Liver (tissue), 10 donors: ENCODE measurements at places on chromosomes 7 and 10.

DNA sequence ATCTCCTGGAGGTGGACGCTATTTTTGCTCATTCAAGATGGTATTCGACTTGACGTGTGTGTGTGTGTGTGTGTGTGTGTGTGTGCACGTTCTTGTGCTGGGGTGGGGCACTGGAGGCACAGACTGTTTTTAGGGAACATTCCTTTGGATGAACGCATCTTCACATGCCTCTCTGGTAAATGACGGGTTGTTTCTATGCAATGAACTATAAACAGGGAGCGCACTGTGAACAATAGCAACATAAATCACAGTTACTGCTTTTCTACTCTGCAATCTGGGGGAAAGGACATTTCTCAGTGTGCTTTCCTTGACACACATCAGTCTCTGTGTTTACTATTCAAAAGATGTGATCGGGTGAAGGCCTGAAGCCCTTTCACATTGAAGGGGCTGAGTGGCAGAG lies 120.1 kb upstream of the PITRM1 start:
- DNase-seq: no peak

DNA sequence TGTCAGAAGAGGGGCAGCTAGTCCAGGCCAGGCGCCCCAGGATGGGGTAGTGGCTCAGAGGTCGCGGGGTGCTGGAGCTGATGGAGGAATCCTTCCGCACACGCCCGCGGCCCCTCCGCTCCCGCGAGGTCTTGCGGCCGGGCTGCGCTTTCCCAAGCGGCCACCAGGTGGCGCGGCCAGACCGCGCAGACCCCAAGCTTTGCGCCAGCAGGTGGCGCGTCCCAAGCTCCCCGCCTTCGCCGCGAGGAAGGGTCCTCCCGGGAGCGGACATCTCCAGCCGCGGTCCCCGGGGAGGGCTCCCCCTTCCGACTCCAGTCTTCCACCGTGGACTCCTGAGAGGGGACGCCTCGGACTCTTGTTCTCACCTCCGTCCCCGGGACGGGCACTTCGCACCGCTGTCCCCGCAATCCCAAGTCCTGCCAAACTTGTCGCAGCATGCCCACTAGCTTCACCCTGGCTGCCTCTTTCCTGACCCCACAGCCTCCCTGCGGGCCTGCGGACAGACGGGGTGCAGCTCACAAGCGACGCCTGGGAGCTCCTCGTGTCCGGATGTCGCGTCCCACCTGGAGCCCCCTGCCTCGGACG lies 19.4 kb downstream of the KCNK18 start:
- peak; percentile 80 for DNase-seq

DNA sequence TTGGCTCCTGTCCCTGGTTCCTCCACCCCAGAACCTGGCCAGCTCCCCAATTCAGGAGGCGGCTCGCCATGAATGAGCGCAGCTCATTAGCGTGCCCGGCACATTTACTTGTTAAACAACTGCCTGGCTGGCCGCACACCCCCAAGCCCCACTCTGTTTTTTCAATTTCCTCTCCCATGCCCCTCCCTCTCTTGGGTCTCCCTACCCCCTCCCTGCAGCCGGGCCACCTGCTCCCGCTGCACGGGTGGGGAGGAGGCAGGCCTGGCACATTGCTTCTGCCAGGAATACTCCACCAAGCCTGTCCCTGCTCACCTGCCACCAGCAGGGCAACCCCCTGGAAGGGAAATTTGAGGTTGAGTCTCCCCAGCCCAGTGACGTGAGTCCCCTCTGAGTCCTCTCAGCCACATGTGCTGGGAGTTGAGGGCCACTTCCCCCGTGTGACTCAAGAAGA lies 2.5 kb upstream of the SLIT1 start:
- DNase-seq: no peak

DNA sequence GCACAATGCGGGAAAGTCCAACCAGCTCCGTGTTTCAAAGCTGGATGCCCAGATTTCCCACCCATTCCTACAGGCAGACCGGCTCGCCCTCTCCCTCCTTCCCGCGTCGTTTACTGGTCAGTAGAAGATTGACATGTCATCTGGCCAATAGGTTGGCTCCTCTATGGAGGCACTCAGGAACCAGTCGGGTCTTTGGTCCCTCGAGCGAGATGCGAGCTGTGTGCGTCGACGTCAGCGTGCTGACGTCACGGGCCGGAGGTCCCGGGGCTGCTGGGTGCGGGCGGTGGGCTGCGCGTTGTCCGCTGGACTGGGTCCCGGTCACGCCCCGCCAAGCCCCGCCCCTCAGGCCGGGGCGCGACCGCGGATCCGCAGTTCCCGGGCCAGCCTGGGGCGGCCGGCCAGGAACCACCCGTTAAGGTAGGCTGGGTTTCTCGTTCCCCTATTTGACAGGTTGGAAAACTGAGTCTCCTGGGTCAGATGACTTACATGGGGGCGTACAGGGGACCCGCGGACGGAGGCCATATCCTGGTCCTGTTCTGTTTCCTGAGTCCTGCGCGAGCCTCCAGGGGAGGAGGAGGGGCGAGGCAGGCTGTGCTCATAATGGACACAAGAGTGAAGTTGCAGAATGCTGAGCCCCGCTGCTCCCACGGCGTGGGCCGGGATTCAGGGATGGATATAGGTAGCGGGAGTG lies at the start of gene STARD3NL:
Gene STARD3NL, plus strand, starts transcription at position 242 of the 691 bp plus-strand sequence. CDS start 29,260 bp downstream, outside the sequence.
- peak; percentile 91 for DNase-seq

GRCh38 chr7:10034843-10035556 lies 938.7 kb upstream of the PHF14 start:
- no peak for DNase-seq

- no peak for DNase-seq
Measured at GRCh38 chr10:26628395-26628794, 69.1 kb upstream of the PDSS1 start.

- no peak for DNase-seq
Measured at GRCh38 chr7:151657173-151657572, 137.5 kb upstream of the RHEB start.

DNA sequence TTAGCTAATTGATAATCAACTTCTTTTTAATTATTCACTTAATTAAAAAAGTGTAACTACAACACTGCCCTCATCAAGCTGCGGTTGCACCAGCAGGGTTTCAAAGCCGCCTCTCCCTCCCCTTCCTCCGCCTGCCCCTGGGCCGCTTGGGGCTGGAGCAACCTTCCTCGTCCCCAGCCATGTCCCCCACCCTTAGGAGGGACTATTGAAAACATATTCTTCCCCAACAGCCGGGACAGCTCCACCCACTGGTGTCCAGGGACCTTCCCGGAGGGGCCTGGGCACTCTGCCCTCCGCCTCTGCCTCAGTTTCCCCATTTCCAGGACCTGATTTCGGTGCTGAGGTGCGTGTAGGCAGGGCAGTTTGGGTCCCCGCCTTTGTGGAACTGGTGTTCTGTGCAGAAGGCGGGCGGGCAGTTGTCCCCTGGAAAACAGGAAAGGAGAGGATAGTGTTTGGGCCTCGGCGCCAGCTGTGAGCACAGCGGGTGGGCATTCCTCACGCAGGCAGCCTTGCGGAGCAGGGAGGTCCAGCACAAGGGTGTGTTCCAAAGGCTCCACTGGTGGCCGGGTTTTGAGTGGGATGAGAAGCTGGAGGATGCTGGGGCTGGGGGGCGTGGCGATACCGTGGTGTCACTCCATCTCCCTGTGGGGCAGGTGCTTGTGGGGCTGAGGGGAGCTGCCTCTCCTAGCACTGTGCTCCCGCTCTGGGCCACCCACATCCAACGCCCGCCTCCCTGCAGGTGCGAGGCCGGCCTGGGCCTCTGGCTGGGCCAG lies 15.7 kb downstream of the UNCX start:
- DNase-seq: no peak

DNA sequence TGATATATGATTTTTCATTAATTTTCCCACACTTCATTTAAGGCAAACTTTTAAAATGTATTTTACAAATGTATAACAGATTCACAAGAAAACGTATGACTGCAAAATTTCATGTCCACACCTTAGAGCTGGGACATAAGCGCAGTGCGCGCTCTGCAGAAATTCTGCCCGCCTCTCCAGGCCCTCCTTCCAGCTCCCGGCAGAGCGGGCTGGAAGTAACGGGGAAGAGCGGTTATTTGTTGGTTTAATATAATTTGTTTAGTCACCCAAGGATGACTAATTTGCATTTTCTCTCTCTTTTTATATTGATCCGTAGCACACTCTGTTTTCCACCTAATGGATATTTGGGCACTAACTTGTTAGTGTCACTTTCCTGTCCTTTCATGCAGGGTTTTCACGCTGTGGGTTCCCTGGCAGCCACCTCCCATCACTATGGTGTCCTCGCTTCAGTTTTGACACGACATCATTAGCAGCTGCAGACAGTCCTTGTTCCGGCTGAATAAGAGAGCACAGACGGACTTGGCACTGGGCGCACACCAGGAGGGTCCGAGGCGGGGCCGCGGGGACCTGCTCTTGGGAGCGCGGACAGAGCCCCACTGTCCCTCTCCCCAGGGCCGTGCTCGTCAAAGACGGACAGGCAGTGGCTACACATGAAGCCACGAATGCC lies 129.2 kb upstream of the SEC61G start:
- DNase-seq: no peak

GRCh38 chr7:50554431-50555322 lies 10.5 kb downstream of the DDC start:
- DNase-seq: no peak

DNA sequence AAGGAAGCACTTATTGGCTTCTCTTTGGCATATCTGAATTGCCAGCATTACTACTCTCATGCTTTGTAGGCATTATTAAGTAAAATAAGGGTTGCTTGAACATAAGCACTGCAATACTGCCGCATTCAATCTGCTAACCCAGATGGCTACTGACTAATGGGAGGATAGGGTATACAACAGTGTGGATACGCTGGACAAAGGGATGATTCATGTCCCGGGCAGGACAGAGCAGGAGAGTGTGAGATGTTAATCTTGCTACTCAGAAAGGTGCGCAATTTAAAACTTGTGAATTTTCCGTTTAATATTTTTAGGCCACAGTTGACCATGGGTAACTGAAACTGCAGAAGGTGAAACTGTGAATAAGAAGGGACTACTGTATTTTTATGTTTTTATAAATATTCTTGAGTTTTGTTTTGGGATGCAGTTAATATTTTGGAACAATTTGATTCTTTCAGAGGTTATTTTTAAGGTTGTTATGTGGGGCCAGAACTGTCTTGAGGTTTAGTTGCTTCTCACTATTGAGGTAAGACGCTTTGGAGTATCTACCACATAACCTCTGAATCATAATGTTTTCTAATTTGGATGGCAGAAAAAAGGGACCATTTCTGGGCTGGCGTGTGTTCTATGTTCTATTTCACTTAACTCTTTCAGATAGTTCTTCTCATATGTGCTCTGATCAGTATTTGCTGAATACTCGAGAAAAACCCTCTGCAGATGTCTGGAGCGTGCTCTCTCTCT lies 75.7 kb upstream of the SYPL1 start:
- no peak for DNase-seq

- DNase-seq: no peak
Measured at GRCh38 chr10:18261063-18261610, 120.9 kb downstream of the CACNB2 start.

DNA sequence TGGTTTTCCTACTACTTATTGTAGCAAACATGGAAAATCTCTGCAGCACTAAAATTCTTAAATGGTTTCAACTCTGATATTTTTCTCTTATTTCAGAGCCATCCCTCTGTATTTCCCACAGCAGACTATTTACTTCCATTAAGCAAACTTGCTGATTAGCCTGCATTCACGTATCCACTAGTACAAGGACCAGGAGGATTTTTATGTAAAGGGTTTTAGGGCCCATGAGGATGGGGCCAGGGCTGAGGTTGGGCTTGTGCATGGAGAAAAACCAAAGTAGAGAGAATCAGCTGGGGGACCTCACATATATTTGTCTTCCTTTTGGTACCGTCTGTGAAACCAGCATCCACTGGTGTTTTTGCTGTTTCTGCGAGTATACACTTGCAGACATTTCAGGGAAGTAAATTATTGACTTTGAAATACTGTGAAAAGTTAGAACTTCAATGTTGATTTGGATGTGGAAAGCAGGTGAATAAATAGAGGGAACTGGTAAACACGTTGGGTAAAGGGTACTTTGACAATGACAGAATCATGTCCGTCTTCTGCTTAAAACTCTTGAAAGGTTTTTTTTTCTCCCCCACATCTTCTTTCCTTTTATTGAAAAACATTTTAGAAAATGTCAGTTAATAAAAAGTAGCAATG lies 44.3 kb downstream of the ERLIN1 start:
- no peak for DNase-seq

DNA sequence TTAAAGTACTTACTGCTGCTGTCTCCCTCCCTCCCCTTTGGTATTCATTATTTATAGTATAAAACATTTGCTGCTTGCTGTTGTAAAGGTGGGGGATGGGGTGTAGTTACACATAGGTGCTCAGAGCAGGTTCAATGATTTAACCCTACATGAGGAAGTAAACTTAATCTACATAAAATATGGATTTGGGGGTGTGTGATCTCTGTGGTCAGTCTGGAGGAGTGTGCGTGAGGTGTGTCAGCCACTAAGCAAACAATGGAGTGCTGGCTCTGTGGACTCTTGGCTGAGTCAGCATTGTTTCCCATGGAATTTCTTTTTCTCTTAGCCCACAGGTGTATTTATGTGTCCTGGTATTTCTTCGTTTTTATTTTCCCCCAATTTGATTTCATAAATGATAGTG lies 133.9 kb downstream of the AUTS2 start:
- DNase-seq: no peak

DNA sequence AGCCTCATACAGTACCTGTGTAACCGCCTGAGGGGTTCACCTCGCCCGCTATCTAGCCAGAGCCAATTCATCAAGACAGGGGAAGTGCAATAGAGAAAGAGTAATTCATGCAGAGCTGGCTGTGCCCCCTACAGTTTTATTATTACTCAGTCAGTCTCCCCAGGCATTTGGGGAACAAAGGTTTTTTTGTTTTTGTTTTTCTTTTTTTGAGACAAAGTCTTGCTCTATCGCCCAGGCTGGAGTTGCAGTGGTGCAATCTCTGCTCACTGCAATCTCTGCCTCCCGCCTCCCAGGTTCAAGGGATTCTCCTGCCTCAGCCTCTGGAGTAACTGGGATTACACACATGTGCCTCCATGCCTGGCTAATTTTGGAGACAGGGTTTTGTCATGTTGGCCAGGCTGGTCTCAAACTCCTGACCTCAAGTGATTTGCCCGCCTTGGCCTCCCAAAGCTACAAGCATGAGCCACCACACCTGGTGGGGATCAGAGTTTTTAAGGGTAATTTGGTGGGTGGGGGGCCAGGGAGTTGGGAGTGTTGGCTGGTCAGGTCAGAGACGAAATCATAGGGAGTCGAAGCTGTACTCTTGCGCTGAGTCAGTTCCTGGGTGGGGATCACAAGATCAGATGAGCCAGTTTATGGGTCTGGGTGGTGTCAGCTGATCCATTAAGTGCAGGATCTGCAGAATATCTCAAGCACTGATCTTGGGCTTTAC lies 116.5 kb downstream of the MARCHF5 start:
- no peak for DNase-seq

- peak; percentile 44 for DNase-seq
Measured at GRCh38 chr10:1057106-1057657, 997 bp downstream of the WDR37 start.
